ENCODE measurements at places on chromosomes 3 and 15. TPM values are rescaled to one million over a fixed set of nuclear protein-coding genes. Genes with fewer than 3 reads are reported as not detected.

ALPK3 gene
- polyA plus RNA-seq, result not detected

IL17RB gene
- polyA plus RNA-seq, result 0.79 TPM

GOLGA6L24 gene
- polyA plus RNA-seq, result not detected

TNNC1 gene
- not detected for polyA plus RNA-seq

SLC33A1 gene
- polyA plus RNA-seq, result 24.9 TPM

ZNF639 gene
- polyA plus RNA-seq, result 26.8 TPM

ECE2 gene
- not detected for polyA plus RNA-seq

SYNPR gene
- polyA plus RNA-seq, result not detected

AADACL2 gene
- polyA plus RNA-seq, result not detected

ZNF35 gene
- polyA plus RNA-seq, result 5.1 TPM

CD96 gene
- not detected for polyA plus RNA-seq

TRNT1 gene
- 31.4 TPM for polyA plus RNA-seq

LRRIQ4 gene
- polyA plus RNA-seq, result not detected

SMCO1 gene
- not detected for polyA plus RNA-seq

TTLL13 gene
- not detected for polyA plus RNA-seq

SOX14 gene
- polyA plus RNA-seq, result not detected

SKOR1 gene
- polyA plus RNA-seq, result not detected

LINGO1 gene
- polyA plus RNA-seq, result not detected

ITIH3 gene
- not detected for polyA plus RNA-seq

RPL39L gene
- polyA plus RNA-seq, result 22.0 TPM

INSYN1 gene
- polyA plus RNA-seq, result 0.11 TPM
